ENCODE measurements at places on chromosomes 7 and 10. TPM values are rescaled to one million over a fixed set of nuclear protein-coding genes. Genes with fewer than 3 reads are reported as not detected.

The TMEM225B gene
- 0.35 TPM for total RNA-seq

The PNPLA8 gene
- 22.6 TPM for total RNA-seq

The ZNF467 gene
- total RNA-seq = 31.1 TPM

The SMKR1 gene
- 2.0 TPM for total RNA-seq

The SDHAF3 gene
- total RNA-seq = 14.7 TPM

All from mucosa of gallbladder (tissue), 1 donor.